ENCODE measurements at places on chromosomes 2 and 18.

GRCh38 chr2:20349513-20349921 is 1.1 kb downstream of the PUM2 start:
- no peak for DNase-seq

DNA sequence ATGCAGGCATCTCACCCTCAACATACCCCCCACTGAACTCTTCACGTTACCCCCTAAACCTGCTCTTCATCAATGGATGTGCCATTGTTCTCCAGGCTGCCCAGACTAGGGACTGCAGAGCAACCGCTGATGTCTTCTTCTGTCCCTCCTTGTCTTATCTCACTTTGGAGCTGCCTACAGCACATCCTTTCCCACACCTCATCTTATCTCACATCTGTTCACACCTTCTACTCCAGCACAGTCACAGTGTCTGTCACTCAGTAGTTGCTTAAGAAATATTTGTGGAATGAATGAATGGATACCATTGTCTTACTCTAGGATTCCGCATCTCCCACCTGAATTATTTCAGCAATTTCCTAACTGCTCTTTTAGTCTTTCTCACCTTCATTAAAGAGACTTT is 144.5 kb downstream of the ANTXR1 start:
- no peak for DNase-seq

- no peak for DNase-seq
Observed at GRCh38 chr2:187453078-187453641, 5.1 kb upstream of the CALCRL start.

GRCh38 chr18:56167366-56167765 is 471.0 kb downstream of the TXNL1 start:
- DNase-seq = no peak

DNA sequence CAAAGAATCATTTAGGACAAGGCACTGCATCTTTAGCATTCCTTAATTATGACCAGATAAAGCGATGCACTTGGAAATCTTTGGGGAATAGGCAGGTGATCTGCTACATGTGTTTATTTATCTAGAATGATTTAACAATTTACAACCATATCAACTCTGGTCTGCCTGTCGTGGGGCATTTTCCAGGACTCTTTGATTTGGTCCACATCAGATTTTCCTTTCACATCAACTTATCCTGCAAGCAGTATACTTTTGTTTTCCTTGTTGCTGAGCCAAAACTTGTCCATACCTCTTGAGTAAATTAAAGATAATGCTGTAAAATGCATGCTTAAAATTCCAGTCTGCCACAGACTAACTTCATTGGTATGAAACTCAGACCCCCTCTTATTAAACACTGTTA is 312.4 kb upstream of the TCF4 start:
- no peak for DNase-seq

- no peak for DNase-seq
Observed at GRCh38 chr18:59742325-59743111, 45.3 kb upstream of the CCBE1 start.

DNA sequence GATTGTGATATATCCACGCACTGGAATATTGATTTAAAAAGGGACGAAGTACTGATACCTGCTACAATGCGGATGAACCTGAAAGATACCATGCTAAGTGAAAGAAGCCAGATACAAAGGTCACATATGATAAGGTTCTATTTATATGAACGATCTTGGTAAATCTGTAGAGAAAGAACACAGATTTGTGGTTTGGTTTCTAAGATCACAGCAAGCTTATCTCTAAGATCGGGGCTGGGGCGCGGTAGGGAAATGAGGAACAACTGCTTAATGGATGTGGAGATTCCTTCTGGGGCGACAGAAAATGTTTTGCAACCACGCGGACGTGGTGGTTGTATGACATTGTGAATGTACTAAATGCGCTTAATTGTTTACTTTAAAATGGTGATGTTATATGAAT is 60.1 kb downstream of the NEDD4L start:
- DNase-seq = no peak

DNA sequence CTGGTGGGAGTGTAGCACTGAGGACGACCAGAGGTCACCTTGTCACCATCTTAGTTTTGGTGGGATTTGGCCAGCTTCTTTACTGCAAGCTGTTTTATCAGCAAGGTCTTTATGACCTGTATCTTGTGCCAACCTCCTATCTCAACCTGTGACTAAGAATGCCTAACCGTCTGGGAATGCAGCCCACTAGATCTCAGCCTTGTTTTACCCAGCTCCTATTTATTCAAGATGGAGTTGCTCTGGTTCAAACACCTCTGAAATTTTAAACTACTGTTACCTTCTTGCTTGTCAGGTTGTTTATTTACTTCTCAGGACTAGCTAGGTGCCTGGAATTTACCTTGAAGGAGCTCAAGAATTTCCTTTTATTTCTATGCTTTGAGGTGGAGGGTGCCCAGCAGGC is 9.5 kb upstream of the KCNG3 start:
- no peak for DNase-seq

DNA sequence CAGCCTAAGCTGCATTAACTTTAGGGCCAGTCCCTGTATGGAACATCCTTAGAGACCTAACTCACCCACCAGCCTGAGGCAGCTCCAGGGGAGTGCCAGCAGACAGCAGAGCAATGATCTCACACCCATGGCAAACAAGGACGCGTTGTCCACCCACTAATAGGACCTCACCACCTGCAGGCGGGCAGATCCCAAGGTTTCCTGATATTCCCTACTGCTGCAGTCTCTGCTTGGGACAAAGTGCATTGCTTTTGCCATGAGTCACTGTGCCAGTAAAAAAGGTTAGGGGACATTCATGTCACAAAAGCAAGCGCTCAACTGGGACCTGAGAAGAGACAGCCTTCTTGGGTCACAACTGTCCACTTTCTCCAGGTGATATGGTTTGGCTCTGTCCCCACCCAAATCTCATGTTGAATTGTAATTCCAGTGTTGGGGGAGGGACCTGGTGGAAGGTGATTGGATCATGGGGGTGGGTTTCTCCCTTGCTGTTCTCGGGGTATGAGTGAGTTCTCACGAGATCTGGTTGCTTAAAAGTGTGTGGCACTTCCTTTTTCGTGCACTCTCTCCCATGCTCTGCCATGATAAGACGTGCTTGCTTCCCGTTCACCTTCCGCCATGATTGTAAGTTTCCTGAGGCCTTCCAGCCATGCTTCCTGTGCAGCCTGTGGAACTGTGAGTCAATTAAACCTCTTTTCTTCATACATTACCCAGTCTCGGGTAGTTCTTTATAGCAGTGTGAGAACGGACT is 160.2 kb downstream of the MIB1 start:
- DNase-seq = no peak

- DNase-seq = no peak
Observed at GRCh38 chr2:214504599-214505376, 93.9 kb downstream of the VWC2L start.

GRCh38 chr2:124915567-124915966 is 890.5 kb downstream of the CNTNAP5 start:
- no peak for DNase-seq

- DNase-seq = no peak
Observed at GRCh38 chr2:216700781-216701180, 5.4 kb upstream of the IGFBP5 start.

DNA sequence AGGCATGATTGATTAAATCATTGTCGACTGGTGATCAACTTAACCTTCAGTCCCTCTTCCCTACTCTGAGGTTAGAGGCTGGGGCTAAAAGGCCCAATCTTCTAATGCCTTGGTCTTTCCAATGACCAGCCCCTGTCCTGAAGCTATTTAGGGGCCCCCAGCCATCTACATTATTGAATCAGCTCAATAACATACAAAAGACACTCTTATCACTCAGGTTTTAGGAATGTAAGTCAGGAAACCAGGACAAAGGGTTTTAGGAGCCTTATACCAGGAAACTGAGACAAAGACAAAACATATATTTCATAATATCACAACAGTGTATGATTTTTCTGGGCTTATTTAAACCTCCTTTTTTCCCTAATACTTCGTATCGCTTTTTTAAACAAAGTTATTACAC is 198.6 kb downstream of the RNF152 start:
- no peak for DNase-seq

DNA sequence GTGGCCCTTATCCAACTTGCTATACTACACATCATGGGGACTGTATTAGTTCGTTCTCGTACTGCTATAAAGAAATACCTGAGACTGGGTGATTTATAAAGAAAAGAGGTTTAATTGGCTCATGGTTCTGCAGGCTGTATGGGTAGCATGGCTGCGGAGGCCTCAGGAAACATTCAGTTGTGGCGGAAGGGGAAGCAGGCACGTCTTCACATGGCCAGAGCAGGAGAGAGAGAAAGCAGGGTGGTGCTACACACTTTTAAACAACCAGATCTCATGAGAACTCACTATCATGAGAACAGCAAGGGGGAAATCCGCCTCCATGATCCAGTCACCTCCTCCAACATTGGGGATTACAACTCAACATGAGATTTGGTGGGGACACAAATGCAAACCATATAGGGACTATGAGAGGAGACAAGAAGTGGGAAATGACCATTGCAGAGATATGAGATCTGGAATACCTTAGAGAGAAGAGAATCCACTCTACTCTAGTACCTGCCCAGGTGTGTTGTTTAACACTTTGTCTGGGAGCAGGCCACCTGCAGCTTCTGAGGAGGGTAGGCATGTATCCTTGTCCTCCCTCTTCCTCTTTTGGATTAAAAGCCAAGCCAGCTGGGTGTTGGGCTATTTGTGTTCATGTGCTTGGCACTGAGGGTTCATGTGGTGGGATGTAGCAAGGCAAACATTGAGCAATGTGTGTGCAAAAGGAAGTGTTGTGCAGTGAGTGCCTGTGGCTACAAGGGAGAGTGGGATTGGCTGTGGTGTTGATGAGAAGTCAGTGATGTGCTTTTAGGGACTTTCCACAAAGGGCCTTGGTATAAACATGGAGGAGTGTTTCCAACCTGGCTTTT is 22.8 kb downstream of the TTLL4 start:
- DNase-seq = peak; percentile 91

DNA sequence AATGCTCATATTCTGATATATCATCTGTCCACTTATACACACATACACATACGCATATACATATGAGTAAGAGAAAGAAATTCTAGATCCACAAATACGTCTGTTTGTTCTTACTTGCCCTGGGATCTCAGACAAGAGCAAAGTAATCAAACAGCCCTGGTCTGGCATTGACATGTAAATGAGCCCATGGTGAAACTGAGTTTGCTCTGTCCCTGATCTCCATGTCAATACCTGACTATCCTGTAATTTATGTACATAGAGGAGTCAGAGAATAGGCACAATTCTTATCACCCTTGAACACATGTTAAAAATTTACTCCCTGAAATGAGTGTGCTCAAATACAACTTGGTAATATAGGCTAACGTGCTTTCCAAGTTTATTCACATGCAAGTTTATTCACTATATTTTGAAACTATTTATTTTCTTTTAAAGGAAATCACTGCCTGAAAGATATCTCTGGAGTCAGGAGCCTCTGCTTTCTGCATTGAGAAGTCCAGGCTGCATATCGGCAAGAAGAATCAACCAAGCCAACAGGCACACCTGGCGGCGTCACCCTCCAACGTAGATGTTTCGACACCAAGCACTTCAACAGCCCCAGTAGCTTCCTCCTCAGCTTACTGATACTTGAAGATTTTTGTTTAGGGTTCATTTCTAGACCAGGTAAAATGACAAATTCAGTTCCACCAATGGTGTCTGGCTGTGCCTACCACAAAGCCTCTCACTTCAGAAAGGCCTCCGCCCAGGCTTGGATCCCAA is 100.6 kb downstream of the CMPK2 start:
- DNase-seq = no peak

- DNase-seq = no peak
Observed at GRCh38 chr2:224449212-224450147, 47.6 kb upstream of the FAM124B start.

DNA sequence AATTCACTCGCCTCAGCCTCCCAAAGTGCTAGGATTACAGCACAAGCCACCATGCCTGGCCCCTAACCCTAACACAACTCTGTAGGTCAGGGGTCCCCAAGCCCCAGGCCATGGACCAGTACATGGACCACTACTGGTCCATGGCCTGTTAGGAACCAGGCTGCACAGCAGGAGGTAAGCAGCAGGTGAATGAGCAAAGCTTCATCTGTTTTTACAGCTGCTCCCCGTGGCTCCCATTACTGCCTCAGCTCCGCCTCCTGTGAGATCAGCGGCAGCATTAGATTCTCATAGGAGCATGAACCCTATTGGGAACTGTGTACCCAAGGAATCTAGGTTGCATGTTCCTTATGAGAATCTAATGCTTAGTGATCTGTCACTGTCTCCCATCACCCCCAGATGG is 201.7 kb downstream of the NRP2 start:
- DNase-seq = no peak

DNA sequence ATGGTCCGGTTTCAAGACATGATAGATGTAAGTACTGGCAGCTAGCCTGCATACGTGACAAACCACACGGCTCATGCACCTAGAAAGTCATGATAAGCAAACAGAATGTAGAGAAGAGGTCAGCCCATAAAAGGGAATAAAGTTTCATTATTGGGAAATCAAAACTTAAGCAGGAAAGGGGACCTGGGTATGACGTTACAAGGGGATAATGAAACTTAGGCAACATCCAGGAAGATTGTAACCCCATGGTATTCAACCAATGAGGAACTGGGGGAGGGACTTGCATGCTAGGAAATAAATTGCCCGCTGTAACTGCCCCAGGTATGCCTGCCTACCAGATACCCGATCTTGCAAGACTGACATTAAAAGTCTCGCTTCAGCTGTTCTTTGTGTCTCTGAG is 1679.0 kb downstream of the SUCLG1 start:
- DNase-seq = no peak

GRCh38 chr2:103284750-103285149 is 522.9 kb downstream of the TMEM182 start:
- DNase-seq = no peak

Data from SIG-M5 (cell line).